KBM-7 (cell line): ENCODE measurements at places on chromosomes 5 and 9.
A peak's percentile ranks its signal among the peaks of the same experiment; 100 is the strongest.

- DNase-seq = no peak
Observed at GRCh38 chr5:174736777-174737176, 12.4 kb downstream of the MSX2 start.

GRCh38 chr9:137156567-137157375 is 13.1 kb downstream of the LRRC26 start:
- no peak for DNase-seq

- peak; percentile 41 for DNase-seq
Observed at GRCh38 chr5:101364469-101364868, 461.4 kb upstream of the ST8SIA4 start.

- no peak for DNase-seq
Observed at GRCh38 chr9:8428389-8428788, 628.8 kb upstream of the DMAC1 start.

- DNase-seq = no peak
Observed at GRCh38 chr9:113625486-113625885, 162.0 kb downstream of the RGS3 start.

DNA sequence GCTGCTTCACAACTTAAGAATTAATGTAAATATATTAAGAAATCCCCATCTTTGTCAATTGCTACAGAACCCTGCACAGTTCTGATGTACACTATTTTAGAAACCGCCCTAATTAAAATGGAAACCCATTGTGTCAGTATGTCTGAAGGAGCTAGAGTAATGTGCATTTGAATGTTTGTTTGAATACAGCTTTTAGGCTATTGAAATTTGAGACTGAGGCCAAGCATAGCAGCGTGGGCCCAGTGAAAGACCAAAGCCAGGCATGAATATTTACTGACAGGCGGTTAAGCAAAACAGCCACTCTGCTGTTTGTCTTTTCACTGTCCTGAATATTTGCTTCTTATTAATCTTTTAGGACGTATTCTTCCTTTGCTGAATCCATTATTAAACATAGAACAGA is 252.3 kb downstream of the IZUMO3 start:
- no peak for DNase-seq

DNA sequence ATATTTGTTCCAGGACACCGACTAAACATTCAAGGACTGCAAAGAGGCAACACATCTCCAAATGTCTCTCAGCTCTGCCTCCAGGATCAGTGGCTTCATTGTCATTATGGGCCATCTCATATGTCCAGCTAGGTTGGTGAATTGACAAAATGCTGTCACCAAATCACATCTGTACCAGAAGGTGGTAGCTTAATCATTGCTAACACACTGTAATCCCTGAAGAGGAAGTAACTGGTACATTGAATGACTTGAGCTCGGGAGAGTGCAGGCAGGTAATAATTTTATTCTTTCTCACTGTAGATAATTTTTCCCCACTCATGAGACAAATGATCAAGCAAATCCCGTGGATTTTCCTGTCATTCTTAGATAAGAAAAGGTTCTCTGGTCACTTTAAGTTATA is 169.8 kb downstream of the SEMA6A start:
- no peak for DNase-seq

DNA sequence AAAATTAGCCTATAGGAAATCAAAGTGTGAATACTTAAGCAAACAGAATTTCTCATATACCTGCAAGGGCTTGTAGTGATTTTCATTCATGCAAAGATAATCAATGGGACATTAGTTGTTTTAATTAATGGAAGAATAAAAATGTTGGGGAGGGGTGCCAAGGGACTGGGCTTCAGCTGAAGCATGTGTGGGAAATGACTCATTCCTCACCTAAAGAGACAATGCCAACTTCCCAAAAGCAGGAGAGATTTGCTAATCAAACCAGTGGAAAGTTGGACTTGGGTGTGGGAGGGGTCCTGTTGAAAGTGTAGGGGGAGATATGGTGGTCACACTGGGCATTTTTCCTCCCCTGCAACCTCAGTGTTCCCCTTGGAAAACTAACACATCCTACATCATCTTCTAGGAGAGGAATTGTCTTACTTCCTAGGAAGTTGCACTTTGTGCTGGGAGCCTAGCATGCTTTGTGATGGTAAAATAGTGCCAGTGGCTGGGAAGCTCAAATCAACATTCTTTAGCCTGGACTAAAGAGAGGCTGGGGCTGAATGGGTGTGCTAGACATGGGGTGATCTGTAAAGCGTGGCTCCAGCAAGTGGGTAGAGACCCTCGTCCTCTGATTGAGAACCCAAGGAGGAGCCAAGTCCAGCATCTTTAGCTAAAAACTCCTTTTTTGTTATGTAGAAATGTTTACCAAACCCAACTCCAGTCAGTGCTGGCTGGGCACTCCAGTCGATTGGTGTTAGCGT is 6.4 kb upstream of the LHX2 start:
- no peak for DNase-seq

DNA sequence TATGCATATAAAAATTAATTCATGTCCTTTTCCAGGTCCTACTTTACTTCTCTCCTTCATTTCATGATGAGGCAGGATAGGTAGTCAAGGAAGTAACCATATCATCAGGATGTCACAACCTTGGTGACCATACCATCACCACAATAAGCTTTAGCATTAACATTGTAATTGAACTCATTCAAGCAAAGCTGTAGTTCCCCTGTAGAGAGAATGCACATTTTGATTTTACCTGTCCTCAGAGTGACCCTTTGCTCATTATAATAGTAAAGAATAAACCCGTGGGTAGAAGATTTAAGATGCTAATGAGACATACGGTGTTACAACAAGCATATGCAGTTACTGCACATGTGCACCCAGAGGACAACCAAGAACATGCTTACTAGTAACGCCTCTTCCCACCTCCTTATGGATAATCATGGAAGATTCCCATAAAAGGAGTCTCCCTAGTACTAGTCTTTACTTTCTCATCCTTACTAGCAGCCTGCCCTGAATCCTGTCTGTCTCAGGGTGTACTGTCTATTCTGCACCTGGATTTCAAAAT is 2.2 kb downstream of the IFNA6 start:
- no peak for DNase-seq

DNA sequence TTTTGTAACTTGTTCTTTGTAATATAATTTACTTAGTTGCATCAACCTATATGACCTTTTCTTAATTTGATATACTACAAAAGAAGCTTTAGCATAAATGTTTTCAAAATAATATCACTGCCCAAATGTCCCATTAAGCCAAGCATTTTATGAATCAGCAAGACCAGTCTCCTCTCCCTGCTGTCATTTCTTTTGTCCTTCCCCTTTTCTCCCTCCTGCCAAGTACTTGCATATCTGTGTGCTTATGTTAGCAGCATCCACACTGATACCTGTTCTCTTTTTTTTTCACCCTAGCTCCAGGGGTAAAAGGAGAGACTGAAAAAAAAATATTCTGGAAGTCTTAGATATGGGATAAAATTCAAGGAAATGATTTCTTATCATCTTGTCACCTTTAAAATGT is 69.7 kb downstream of the ZSWIM6 start:
- peak; percentile 45 for DNase-seq

- DNase-seq = no peak
Observed at GRCh38 chr5:147904110-147904509, 2.2 kb downstream of the C5orf46 start.

GRCh38 chr5:168318240-168318639 is 26.8 kb downstream of the WWC1 start:
- DNase-seq = no peak

GRCh38 chr5:76693141-76693540 is 22.8 kb upstream of the F2R start:
- no peak for DNase-seq

DNA sequence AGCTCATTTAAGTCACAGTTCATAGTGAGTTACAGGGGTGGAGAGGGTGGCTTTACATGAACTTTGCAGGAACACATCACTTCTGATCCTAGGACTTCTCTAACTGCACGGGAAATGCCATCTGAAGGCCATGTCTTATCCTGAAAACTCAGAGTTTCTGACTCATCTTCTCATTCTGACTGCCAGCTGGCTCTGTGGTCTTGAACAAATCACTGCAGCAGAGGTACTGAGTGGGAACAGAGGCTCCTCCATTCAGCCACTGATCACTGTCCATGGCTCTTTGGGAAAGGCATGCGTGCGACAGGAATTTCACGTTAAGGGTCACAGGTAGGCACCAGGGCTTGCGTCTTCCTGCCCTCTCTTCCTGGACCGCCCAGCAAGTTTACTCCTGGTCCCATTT is 114.6 kb upstream of the LRRTM2 start:
- no peak for DNase-seq

DNA sequence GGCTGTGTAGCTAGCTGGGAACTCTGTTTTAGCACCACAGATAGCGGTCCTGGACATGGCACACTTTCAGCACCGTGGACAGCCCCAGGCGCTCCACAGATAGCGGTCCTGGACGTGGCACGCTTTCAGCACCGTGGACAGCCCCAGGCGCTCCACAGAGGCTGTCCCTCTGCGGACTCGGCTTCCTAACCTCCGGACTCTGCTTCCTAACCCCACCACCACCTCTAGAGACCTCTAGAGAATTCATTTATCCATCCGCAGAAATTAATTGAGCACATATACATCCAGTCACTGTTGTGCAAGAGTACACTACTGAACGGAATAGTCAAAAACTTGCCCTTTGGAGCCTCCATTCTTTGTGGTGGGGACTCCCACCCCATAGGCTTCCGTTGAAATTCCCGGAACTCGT is 27.4 kb downstream of the UNC5A start:
- peak; percentile 82 for DNase-seq

DNA sequence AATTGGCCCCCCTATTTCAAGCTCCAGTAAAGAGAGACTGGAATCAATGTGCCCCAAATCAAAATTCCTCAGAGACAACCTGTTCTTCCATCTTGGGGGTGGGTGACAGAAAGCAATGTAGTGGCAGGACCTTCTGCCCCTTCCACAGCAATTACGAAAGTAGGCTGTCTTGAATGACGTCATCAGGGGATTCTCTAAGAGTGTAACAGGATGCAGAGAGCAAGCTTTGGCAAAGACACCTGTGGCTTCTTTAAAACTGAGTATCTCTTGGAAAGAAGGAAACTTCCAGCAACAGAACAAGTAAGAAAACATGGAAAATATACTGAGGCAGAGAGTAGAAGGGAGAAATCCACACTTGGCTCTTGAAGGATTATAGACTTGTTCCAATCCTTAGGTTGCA is 247.6 kb upstream of the PDE4D start:
- no peak for DNase-seq

- DNase-seq = no peak
Observed at GRCh38 chr9:127316586-127317323, 52.2 kb downstream of the GARNL3 start.

DNA sequence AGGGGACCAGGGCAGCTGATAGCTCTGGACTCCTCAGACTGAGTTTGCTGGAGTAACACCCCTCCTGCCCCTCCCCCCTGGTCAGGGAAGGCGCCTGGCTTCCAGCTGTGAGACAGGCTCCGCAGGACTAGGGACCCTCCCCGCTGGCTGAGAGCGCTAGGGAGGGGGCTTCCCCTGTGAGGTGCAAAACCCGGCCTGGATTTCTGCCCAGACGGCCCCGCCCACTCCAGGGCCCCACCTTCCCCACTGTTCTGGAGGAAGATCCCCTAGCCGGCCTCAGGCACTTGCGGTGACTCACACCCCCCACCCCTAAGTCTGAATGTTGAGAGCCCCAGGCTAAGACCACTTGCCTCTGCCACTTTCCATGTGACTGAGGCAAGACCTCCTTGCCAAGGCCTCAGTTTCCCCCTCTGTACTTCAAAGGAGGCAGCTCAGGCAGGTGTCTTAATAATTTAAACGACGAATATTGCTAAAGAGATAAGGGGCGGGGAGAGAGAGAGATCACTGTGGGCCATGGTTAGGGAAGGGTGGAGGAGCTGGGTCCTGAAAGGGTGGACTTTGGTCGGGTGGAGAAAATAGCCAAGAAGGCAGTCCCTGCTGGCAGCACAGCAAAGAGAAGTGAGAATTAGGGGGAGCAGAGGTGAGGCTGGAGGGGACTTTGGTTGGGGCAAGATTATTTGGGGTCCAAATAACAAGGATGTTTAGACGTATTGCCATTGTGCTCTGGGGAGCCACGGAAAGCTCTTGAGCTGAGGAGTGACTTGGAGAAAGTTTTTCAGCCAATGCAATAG is 1.0 kb upstream of the DAB2IP start:
- DNase-seq = peak; percentile 66

DNA sequence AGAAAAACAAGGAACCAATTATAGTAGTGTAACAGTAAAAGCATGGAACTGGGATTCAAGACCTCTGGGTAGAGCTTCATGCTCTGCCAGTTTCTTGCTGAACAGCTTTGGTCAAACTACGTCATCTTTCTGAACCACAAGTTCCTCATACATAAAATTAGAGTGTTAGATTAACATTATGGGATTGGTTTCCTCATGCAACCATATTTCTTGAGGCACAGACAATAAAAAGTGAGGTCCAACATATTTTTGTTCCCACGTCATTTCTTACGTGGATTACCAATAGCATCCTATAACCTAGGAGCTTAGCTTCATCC is 354.8 kb downstream of the TMEM232 start:
- peak; percentile 74 for DNase-seq

GRCh38 chr9:136345281-136346156 is 18.0 kb downstream of the DNLZ start:
- no peak for DNase-seq

GRCh38 chr5:172636279-172637050 is 4.6 kb upstream of the NEURL1B start:
- no peak for DNase-seq

GRCh38 chr5:154786414-154786813 is 31.2 kb downstream of the LARP1 start:
- DNase-seq = no peak
